NCI-H510A treated with DMSO at 0.1 percent for 48 hours (cell line): ENCODE measurements at places on chromosomes 1 and 21.

- no peak for DNase-seq
Observed at GRCh38 chr1:30670240-30671060, 52.9 kb downstream of the MATN1 start.

DNA sequence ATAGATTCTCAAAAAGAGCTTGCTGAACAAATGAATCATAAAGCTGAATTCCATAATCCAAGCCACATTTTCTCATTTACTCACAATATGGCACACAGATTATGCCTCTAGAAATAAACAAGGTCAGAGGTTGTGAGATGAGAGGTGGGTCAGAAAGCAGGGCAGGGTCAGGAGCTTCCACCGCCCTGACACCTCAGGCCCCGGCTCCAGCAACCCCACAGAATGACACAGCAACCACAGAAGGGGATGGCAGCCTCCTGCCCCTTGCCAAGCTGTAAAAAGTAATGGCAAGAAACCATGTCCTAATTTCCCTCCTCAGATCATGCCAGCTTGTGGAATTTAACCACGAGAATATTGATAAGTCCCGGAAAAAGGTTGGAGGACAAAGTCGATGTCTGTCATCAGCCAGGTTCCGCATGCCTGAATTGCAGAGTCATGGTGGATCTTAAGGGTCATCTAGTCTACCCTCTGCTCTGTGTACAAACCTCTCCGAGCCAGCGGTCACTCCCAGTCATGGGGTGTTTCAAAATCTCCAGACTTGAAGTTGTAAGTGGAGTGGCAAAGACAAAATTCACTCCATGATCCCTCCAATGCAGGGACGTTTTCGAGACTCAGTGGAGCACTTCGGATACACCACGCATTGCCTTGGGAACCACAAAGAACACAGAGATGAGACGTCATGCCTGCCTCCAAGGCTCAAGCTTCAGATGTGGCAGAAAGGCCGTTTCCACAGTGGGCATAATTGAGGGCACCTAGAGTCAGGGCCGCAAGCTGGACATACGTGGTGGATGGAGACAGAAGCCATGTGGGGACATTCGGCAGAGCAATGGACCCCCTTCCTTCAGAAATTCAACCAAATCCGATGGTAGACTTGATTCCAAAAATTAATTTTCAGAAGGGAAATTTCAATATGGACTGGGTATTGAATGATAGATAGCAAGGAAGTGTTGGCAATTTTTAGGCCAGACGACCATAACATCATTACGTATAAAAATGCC lies 254.0 kb downstream of the TOMM20 start:
- no peak for DNase-seq

- no peak for DNase-seq
Observed at GRCh38 chr1:214361636-214362035, 80.7 kb downstream of the SMYD2 start.

- no peak for DNase-seq
Observed at GRCh38 chr1:220797553-220797952, 10.8 kb downstream of the MTARC1 start.

DNA sequence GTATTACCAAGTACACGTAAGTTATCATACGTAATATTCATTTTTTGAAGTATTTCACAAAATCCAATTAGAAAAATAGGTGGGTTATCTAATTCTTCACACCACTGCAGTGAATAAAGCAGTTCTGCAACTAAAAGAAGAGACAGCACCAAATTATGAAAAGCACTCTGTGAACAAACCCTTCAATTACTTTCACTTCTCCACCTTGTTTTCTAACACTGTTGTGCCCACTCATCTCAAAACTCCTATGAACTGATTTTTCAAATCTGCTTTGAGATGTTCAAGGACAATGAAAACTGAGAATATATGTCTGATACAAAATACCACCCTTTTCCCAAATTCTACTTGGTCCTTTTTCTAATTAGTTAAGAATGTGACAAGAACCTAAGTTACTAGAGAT lies 39.4 kb downstream of the LTN1 start:
- no peak for DNase-seq

DNA sequence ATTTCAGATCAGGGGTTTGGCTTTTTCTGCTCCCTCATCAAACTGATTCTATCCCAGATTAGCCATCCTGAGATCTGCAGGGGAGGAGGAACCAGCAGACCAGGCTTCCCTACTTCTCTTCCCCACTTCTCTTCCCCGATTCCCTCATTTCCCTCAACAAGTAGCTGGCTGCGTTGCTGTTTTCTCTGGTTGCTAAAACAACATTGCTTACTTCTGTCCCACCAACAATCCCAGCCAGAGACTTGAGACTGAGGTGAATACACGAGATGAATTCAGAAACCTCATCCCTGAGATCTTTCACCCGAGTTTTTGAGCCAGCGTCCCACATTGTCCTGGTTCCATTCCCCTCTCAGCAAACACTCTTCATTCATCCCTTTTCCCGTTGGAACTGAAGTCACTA lies 22.4 kb downstream of the DYRK3 start:
- DNase-seq = no peak

- no peak for DNase-seq
Observed at GRCh38 chr1:107620753-107621152, 344.2 kb downstream of the VAV3 start.

- DNase-seq = peak; percentile 81
Observed at GRCh38 chr1:229231754-229232119, 39.2 kb upstream of the RAB4A start.

- peak; percentile 50 for DNase-seq
Observed at GRCh38 chr1:223631956-223632355, 33.5 kb downstream of the CAPN8 start.

- no peak for DNase-seq
Observed at GRCh38 chr1:156882543-156882942, 11.0 kb upstream of the PEAR1 start.

DNA sequence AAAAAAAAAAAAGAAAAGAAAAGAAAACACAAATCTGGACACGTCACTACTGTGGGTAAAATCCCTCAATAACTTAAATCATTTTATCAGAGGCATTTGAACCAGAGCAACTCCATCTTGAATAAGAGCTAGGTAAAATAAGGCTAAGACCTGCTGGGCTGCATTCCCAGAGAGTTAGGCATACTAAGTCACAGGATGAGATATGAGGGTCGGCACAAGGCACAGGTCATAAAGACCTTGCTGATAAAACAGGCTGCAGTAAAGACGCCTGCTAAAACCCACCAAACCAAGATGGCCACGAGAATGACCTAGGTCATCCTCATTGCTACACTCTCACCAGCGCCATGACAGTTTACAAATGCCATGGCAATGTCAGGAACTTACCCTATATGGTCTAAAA lies 43.6 kb upstream of the MTF1 start:
- DNase-seq = no peak

DNA sequence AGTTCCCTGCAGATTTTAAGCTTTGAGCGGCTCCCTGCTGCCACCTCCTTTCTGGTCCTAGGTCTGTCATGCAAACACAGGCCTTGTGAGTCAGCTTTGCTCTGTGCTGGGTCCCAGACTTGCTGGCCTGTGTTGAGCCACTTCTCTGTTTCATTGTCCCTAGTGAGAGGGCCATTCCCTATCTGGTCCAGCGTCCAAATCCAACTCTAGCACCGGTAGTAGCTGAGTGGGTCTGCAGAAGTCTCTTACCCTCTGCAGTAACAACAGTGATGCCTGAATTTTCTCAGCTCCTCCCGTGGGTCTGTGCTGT lies 5.8 kb downstream of the TTC22 start:
- no peak for DNase-seq

DNA sequence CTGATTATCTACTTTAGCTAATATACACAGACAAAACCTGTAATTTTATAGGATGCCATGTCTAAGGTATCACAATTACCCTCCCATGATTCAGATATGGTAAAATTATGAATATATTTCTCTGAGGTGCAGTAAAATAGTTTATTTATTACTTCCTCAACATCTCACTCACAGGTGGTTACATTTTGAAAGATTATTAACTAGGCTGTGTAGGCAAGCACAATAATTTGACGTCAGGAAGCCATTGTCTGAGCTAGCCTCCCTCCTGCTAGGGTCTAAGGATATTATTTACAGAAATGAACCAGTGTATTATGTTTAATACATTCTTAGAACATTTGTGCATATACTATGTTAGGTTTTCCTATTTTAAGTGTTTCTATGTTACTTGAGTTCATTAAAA lies 69.9 kb upstream of the ADGRL2 start:
- DNase-seq = no peak

DNA sequence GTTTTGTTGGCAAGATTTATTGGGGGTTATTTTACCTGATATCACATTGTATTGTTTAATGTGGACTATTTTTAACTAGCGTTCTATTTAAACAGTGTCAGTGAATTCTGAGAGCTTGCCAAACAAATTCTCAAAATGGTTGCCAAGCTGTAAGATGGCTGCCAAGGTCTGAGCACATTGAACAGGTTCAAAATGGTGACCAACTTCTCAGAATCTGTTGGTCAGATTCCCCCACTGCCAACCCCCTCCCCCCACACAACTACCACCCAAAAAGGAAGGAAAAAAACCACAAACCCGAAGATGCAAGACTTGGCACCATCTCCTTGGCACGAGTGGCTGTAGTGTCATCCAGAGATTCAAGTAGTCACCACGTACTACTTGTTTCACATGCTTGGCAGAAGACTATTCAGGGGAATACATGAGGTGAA lies 159.1 kb downstream of the NFIA start:
- DNase-seq = no peak

GRCh38 chr1:16946646-16947045 lies 24.9 kb downstream of the CROCC start:
- DNase-seq = no peak

- no peak for DNase-seq
Observed at GRCh38 chr1:1032424-1032823, 12.5 kb downstream of the AGRN start.

- DNase-seq = peak; percentile 65
Observed at GRCh38 chr1:67166196-67166595, at the start of gene IL23R. Gene IL23R, plus strand, starts transcription at chr1:67166454. Its CDS starts 1,667 bp downstream, at chr1:67168121.

DNA sequence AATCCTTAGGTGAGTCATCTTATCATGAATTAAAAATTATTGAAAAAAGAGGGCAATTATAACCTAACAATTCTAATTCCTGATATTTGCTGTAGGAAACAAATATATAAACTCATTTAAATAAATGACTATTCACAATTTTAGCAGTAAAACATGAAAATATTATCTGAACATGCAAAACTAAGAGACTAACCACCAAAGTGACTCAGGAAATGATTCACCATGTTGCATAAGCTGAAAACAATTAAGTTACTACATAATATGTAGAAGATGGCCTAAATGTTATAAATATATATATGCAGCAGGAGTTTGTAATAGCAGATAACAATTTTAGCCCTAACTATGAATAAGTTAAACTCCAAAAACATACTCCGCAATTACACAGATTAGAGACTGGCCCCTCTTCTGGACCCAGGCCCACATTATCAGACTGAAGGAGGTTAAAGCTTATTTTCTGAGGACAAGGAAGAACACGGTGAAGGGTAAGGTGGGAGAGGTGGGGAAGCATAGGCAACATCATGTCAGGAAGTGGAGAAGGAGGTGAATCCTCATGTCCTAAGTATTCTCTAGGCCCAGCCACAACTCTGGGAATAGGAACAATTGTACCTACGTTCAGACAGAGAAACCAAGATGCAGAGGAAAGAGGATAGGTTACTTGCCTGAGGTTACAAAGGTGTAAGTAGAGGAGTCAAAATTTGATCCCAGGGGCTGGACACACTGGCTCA lies 15.6 kb upstream of the AIM2 start:
- DNase-seq = no peak

DNA sequence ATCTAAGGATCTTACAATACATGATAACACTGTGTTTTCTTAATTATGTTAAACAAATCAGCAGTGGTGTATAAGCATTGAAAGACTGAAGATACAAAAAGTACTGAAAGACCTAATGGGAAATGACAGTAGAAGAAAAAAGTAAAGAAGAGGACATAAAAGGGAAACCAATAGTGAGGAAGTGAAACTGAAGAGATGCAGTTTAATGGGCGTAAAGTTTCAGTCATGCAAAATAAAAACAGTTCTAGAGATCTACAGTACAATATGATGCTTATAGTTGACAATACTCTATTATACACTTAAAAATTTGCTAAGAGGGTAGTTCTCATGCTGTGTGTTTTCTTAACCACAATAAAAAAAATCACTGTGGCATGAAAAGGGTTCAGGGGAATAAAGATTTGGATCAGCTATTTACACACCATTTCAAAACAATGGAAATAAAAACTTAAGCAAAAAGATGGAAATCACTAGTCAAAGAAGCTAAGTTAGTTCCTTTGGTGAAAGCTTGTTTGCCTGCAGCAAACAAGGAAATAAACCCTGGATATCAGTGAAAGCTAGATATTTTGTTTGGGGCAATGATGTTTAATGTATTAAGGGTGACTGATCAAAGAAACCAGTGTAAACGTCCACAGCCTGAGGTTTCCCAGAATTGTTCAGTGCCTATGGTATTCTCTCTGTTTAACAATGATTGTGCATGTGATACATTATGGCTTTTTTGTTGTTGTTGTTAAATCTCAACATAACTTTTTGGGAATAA lies 1160.8 kb upstream of the ADGRL2 start:
- DNase-seq = no peak

DNA sequence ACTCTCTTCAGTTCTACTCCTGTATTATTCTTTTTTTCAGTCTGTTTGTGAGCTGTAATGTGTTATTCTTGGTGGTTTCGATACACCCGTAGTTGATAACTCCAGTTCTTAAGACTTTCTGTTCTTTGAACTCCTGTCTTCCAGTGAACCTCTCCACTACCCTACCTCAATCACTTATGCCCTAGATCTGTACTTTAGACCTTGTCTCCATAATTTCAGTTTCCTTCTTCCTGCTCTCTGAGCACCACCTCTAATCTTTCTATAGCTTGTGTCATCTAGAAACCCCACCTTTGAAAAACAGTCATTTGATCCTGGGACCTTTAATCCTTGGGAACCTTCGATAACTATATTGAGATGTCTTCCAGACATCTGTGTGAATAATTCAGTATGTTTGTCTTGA lies 159.3 kb downstream of the PIK3R3 start:
- no peak for DNase-seq

- DNase-seq = no peak
Observed at GRCh38 chr1:162973381-162973795, 95.8 kb upstream of the RGS4 start.

DNA sequence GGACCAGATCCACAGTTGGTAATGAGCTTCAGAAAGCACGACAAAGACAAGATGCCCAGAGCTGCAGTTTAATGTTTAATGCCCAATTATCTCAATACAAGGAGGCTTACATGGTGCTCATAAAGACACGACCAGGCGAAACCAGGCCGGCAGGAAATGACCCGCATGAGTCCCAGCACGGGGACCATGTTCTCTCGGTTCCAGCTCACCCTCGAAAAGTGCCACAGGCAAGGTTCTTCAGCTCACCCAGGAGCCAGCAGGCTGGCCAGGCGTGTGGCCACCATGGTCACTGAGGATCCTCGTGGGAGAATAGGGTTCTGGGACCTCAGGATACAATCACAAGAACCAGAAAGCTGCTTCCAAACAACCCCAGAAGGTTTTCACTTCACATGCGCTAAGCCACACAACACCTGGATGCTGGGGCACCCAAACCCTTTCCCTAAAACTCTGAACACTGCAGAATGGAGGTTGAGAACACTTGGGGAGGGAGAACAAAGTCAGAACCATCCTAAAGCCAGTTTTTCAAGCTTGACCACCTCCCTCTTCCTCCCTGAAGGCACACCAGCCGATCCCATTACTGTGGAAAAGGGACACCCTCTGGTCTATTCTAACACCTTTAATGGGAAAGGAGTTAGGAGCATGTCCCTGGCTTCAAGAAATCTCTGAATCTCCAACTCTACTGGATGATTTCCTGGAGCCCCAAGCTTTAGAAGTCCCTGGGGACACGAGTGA lies 22.6 kb upstream of the ASAP3 start:
- DNase-seq = no peak
